ENCODE measurements at places on chromosomes 3 and 15. TPM values are rescaled to one million over a fixed set of nuclear protein-coding genes. Genes with fewer than 3 reads are reported as not detected.

Gene ZIC1
- not detected for total RNA-seq

Gene OXTR
- 0.57 TPM for total RNA-seq

Gene PATL2
- total RNA-seq = 0.43 TPM

Gene LRRC58
- total RNA-seq = 18.2 TPM

All from smooth muscle cell of bladder (primary cell).